Activated T-helper 2 cell treated with anti-CD3 and anti-CD28 coated beads, Interferon-gamma antibody, Interleukin-2, Interleukin-4, amounts not matched to agents 10 μg/mL and 5 μg/mL and 100 μg/mL, durations not matched to agents 14 hours and 24 hours and 36 hours (primary cell): ENCODE measurements at places on chromosomes 16 and 17.

GRCh38 chr17:31286587-31286986 lies 10.5 kb downstream of the OMG start:
- no peak overlapping the region for H3K4me3 ChIP-seq
- DNase-seq, result no peak
- H3K36me3 ChIP-seq, result peaks cover 12% of the 10 kb centered on the region
- peaks cover 7% of the 10 kb centered on the region for H3K4me1 ChIP-seq
- no peak overlapping the region for H3K27ac ChIP-seq

DNA sequence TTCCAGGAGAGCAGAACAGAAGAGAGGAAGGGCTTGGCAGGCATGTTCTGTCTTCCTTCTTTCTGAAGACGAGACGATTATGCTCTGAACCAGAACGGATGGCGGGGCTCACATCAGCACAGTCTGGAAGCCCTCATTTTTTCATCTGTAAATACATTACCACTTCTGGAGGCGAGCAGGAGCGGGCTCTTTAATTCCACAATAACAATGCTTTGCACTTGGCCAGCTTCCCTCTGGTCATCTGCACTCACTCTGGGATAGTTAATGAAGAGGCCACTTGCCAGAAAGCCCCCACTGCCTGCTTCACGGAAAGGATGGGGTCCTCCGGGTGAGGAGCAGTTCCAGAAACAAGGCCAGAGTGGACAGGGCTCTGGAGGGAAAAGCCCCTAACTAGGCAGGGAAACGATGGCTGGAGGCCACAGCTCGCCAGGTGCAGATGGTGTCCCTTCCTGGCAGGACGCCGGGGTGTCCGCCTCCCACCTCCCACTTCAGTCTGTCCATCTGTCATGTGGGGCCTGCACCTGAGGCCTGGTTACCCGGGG lies 13.1 kb upstream of the BCAR1 start:
- H3K36me3 ChIP-seq, result no peaks in the 10 kb centered on the region
- no peaks in the 10 kb centered on the region for H3K4me1 ChIP-seq
- H3K27me3 ChIP-seq, result peaks cover 35% of the 10 kb centered on the region
- no peak overlapping the region for H3K4me3 ChIP-seq
- no peak for DNase-seq

- H3K4me3 ChIP-seq, result peak overlapping the region; percentile 85
- H3K27ac ChIP-seq, result peak overlapping the region; percentile 99
- H3K27me3 ChIP-seq, result no peaks in the 10 kb centered on the region
- peaks cover 50% of the 10 kb centered on the region for H3K4me1 ChIP-seq
- peaks cover 27% of the 10 kb centered on the region for H3K36me3 ChIP-seq
These were observed 1.4 kb upstream of the VAMP2 start for GRCh38 chr17:8163978-8164814.

- no peaks in the 10 kb centered on the region for H3K36me3 ChIP-seq
- H3K27me3 ChIP-seq, result no peaks in the 10 kb centered on the region
- no peak overlapping the region for H3K4me3 ChIP-seq
- H3K27ac ChIP-seq, result no peak overlapping the region
These were observed 183.9 kb downstream of the HAPSTR1 start for GRCh38 chr16:9275377-9275776.

DNA sequence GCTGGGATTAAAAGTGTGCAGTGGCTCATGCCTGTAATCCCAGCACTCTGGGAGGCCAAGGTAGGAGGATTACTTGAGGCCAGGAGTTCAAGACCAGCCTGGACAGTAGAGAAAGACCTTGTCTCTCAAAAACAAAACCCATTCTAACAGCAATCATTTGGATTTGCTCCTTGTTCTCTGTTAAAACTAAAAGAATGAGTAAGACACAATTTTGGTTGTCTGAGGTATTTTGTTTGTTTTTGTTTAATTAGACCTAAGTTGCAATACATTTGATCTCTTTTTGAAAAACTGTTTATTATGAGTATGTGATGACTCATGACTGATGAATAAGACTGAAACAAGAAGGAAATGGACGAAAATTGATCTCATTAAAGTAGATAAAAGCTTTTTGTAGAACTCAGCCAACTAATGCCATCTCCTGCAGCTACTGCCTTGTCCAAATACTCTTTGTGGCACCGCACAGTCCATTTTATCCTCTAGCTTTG lies 29.0 kb downstream of the GLG1 start:
- peaks cover 3% of the 10 kb centered on the region for H3K36me3 ChIP-seq
- H3K4me3 ChIP-seq, result no peak overlapping the region
- peak overlapping the region; percentile 0 for H3K27ac ChIP-seq
- no peak for DNase-seq
- H3K4me1 ChIP-seq, result peaks cover 28% of the 10 kb centered on the region

DNA sequence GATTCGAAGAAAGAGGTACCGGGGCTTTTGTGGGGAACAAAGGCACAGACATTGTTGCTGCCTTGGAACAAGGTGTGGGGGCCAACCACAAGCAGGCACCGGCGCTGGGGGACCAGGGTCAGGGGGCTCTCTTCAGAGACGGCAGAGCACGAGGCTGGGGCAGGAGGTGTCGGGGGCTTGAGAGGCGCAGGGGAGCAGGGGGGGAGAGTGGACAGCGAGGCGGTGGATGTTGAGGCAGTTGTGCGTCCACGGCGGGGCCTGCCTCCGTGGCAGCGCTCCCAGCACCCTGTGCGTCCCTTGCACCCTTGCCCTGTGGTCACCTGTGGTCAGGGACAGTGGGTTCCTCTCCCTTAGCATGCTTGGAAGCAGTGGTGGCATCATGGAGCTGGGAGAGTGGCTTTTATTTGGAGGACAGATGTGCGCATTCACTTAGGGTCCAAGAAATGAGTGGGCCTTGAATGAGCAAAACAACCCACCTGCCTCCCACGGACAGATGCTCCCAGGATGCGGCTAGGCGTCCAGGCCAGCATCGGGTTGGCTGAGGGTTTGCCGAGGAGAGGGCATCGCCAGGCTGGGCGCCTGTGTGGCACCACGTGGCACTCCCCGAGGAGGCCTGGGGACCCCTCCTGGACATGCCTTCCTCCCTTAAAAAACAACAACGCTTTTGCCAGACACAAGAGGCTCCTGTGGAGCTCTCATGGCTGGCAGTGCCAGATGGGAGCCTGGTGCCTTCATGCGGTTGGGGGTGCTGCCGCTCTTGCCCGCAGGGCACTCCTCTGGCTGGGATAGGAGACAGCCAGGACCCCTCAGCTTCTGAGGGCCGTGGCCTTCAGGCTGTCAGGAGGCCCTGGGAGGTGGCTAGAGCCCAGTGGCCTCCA lies 113.0 kb downstream of the BANP start:
- no peaks in the 10 kb centered on the region for H3K27me3 ChIP-seq
- no peak overlapping the region for H3K27ac ChIP-seq
- no peak for DNase-seq
- no peaks in the 10 kb centered on the region for H3K4me1 ChIP-seq

DNA sequence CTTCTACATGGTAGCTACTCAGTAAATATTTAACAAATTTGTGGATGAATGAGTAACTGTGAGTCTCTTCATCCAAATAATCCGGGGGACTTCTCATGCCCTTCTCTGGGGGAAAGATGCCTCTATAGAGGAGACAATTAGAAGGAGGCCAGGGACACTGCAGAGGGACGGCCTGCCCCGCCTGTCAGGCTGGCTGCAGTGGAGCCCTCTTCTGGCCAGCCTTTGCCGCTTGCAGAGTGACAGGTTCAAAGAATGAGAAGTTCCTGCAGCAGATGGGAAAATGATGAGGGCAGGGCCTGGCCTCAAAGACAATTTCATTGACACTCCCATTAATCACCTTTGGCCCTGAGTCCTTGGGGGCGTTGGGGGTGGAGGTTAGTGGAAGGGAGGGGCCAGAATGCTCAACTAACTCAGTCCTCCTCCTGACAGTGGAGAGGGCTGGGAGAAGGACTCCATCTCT lies 339.0 kb downstream of the MAF start:
- no peaks in the 10 kb centered on the region for H3K27me3 ChIP-seq
- H3K27ac ChIP-seq, result no peak overlapping the region
- H3K4me3 ChIP-seq, result no peak overlapping the region

DNA sequence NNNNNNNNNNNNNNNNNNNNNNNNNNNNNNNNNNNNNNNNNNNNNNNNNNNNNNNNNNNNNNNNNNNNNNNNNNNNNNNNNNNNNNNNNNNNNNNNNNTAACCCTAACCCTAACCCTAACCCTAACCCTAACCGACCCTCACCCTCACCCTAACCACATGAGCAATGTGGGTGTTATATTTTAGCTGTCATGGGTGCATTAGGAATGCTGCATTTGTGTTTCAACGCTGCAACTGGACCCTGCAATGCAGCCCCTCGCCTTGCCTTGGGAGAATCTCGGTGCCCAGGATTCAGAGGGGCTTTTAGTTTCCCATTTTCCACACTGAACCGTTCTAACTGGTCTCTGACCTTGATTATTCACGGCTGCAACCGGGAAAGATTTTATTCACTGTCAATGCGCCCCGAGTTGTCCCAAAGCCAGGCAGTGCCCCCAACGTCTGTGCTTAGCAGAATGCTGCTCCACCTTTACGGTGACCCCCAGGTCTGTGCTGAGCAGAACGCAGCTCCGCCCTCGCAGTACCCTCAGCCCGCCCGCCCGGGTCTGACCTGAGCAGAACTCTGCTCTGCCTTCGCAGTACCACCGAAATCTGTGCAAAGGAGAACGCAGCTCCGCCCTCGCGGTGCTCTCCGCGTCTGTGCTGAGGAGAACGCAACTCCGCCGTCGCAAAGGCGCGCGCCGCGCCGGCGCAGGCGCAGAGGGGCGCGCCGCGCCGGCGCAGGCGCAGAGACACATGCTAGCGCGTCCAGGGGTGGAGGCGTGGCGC lies 43.3 kb downstream of the POLR3K start:
- H3K4me1 ChIP-seq, result no peaks in the 10 kb centered on the region
- no peak overlapping the region for H3K27ac ChIP-seq

- no peaks in the 10 kb centered on the region for H3K4me1 ChIP-seq
- peaks cover 8% of the 10 kb centered on the region for H3K27me3 ChIP-seq
- H3K36me3 ChIP-seq, result no peaks in the 10 kb centered on the region
- H3K27ac ChIP-seq, result no peak overlapping the region
- no peak for DNase-seq
These were observed 119.0 kb upstream of the EEF2KMT start for GRCh38 chr16:5216441-5217080.

DNA sequence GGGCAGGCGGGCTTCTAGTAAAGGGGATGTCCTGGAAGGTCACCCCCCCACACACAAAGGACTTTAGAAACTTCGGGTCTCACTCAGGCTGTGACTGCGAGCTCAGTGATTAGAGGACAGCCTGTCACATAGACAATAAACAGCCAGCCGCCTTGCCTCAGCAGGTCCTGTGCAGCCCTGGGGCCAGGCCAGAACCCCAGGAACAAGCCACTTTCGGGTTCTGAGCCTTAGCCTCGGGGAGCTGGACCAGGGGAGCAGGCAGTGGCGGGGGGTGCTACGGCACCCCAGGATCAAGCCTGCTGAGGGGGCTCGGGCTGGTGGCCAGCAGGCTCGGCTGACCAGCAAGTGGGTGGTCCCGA lies 1.1 kb downstream of the GAS7 start:
- peaks cover 23% of the 10 kb centered on the region for H3K27me3 ChIP-seq
- H3K27ac ChIP-seq, result no peak overlapping the region
- H3K4me1 ChIP-seq, result peaks cover 4% of the 10 kb centered on the region
- no peak for DNase-seq
- H3K4me3 ChIP-seq, result no peak overlapping the region
- H3K36me3 ChIP-seq, result no peaks in the 10 kb centered on the region

DNA sequence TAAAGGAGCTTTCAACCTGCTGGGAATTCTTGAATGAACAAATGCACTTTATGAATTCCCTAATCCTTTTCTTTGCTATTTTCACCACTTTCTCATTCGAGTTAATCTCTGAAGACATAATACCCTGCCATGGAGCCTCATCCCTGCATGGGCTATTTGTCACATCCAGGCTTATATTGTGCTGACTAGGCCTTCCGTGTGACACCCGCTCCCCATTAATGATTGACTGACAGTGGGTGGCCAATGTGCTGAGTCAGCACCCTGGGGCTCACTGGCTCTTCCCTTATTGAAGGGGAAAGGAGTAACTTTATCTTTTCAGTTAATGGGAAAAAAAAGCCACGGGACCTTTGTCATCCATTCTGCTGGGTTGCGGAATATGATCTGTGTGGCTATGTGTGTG lies 1024.8 kb upstream of the EEF2KMT start:
- no peak overlapping the region for H3K4me3 ChIP-seq
- H3K36me3 ChIP-seq, result no peaks in the 10 kb centered on the region
- no peaks in the 10 kb centered on the region for H3K27me3 ChIP-seq
- H3K4me1 ChIP-seq, result no peaks in the 10 kb centered on the region
- no peak for DNase-seq
- H3K27ac ChIP-seq, result no peak overlapping the region

DNA sequence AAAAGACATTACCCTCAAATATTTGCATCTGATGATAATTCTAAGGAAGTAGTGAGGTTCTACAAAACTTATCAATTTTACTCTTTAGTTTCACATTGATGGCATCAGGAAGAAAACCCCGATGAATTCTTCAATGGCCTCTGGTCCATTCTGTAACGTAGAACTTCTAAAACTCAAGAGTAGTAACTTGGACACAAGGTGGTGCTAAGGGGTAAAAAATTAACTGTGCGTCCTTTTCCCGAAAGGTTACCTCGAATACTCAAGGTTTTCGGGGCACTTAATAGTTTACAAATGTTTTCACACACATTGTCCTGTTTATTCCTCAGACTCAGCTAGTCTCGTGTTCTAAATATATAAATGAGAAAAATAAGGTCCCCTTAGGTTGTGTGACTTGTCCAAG lies 517.3 kb upstream of the ZFHX3 start:
- H3K4me1 ChIP-seq, result no peaks in the 10 kb centered on the region
- H3K4me3 ChIP-seq, result no peak overlapping the region
- no peaks in the 10 kb centered on the region for H3K27me3 ChIP-seq
- no peak for DNase-seq

- no peaks in the 10 kb centered on the region for H3K36me3 ChIP-seq
- H3K27me3 ChIP-seq, result no peaks in the 10 kb centered on the region
- H3K4me3 ChIP-seq, result peak overlapping the region; percentile 92
These were observed 559 bp downstream of the CLUH start for GRCh38 chr17:2710803-2711607.

- H3K4me3 ChIP-seq, result no peak overlapping the region
- no peak overlapping the region for H3K27ac ChIP-seq
- H3K36me3 ChIP-seq, result peaks cover 15% of the 10 kb centered on the region
- DNase-seq, result no peak
These were observed 13.5 kb upstream of the ADAM11 start for GRCh38 chr17:44745301-44745700.

DNA sequence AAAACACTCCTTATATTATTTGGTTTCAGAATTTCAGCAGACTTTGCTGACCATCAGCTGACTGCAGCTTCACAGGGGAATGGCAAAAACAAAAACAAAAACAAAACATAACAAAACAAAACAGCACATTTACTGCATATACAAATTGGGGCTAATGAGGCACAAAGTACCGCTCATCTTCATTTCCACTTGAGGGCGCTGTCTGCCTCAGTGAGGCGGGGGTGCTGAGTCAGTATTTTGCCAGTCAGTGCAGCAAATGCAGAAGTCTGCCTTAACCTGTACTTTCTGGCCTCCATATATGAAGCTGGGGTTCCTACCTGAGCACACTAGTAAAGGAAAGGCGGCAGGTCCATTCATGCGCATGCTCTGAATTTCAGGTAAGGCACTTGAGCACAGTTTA lies 13.5 kb upstream of the DYNLRB2 start:
- peaks cover 21% of the 10 kb centered on the region for H3K27me3 ChIP-seq
- H3K4me1 ChIP-seq, result peaks cover 8% of the 10 kb centered on the region
- peak; percentile 55 for DNase-seq
- H3K27ac ChIP-seq, result no peak overlapping the region

GRCh38 chr17:3877220-3877619 lies 15.6 kb downstream of the CAMKK1 start:
- no peak overlapping the region for H3K27ac ChIP-seq
- DNase-seq, result no peak
- no peaks in the 10 kb centered on the region for H3K4me1 ChIP-seq
- no peaks in the 10 kb centered on the region for H3K27me3 ChIP-seq
- no peak overlapping the region for H3K4me3 ChIP-seq

- H3K4me1 ChIP-seq, result peaks cover 18% of the 10 kb centered on the region
- no peaks in the 10 kb centered on the region for H3K27me3 ChIP-seq
- no peak overlapping the region for H3K27ac ChIP-seq
- H3K4me3 ChIP-seq, result no peak overlapping the region
These were observed 271.4 kb downstream of the MAF start for GRCh38 chr16:79329166-79329521.
